ENCODE measurements at places on chromosomes 2 and 18.

DNA sequence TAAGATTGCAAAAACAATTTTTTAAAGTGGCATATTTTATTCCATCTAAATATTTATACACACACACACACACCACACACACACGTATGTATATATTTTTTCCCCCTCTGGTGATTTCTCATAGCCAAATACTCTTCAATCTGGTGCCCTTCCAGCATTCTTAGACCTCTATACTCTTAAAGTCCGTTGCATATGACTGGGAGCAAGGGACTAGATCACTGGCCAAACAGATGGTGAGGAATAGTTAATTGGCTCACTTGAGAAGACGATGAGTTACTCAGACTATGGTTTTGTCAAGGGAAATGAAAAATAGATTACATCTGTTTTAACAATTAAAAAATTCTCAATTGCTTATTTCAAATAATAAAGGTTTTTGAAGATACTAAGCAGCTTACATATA is 512.5 kb upstream of the LRRTM4 start:
- no peak for DNase-seq

DNA sequence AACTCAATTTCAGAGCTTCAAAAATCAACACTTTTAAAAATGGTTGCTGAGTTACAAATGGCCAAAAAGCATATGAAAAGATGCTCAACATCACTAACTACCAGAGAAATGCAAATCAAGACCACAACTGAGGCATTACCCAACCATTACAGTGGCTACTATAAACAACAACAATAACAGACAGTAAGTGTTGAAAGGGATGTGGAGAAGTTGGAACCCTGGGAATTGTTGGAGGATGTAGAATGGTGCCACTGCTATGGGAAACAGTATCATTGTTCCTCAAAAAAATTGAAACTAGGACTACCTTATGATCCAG is 173.3 kb upstream of the SPRED2 start:
- no peak for DNase-seq

- no peak for DNase-seq
Measured at GRCh38 chr2:166895243-166895642, 7.0 kb downstream of the XIRP2 start.

DNA sequence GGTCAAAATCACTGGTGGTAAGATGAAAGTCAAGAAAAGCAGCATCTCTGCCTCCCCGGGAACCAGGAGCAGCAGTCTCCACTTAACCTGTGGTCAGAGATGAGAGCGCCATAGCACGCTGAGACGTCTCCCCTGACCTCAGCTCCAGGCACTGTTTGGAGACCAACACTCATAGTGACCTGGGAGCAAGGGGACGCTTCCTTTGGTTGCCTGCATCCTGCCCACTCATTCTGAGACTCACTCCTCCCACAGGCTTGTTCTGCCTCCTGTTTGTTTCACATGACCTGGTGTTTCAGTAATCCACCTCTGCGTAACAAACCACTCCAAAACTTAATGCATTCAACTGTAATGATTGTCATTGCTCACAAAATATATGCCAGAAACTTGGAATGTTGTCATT is 139.3 kb downstream of the ACOXL start:
- DNase-seq: no peak

GRCh38 chr2:29586919-29587318 is 334.5 kb downstream of the ALK start:
- DNase-seq: no peak

DNA sequence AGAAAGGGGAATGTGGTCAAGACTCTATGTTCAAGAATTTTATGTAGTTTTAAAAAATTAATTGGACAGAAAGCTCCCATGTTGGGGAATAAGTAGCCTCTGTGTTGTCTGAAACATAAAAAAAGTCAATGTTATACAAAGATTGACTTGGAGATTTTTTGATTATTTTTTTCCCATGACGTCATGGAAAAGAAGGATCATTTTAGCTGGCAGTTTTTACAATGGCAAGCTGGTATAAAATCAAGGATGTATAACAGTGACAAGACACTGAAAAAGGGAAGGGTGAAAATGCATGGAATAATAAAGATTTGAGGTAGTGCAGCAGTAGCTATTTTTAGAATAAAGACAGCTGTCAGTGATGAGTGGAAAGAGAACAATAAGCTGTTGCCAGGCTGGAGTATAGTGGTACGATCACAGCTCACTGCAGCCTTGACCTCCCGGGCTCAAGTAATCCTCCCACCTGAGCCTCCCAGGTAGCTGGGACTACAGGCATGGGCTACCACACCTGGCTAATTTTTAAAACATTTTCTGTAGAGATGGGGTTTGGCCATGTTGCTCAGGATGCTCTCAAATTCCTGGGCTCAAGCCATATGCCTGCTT is 9.2 kb downstream of the SLC39A10 start:
- no peak for DNase-seq

GRCh38 chr2:15303874-15304273 is 257.3 kb downstream of the NBAS start:
- no peak for DNase-seq

DNA sequence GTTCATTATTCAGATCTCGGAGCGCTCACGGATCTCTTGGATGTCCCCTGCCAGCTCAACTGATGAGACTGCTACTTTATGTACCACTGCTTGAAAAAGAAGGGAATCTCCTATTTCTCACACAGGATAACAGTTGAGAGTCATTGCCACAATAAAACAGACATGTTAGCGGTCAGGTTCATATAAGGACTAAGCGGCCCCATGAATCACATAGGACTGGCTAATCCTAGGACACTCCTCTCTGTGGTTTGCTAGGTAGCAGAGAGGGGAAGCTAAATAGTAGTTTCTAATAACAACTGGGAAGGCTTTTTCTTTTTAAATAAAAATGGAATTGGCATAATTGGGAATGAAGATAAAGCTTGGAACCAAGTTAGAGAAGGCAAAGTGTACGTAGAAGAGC is 15.9 kb upstream of the TGFA start:
- DNase-seq: no peak

DNA sequence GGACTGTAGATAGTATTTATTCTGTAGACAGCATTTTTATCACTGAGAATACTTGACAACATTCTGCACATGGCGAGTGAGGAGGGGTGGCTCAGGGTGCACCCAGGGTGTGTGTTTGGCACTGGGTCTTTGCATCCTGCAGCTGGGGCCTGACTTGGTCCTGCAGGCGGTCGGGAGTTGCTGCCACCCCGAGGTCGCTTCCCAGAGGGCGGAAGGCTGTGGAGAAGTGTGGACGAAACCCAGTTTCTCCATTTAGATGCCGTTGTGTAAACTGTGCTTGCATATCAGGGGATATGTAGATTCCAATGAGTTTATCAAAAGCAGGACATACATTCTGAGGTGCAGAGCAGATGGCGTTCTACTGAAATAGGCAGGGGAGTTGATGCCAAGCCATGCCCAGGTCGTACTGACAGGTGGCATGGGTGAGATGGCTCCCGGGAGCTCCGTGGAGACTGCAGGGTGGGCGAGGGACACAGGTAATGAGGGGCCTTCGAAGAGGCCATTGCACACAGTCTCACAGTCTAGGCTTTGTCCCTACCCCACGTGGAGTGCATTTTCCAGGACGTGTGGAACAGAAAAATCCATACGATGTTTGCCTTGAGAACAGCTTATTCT is 74.5 kb downstream of the RTP5 start:
- DNase-seq: no peak

DNA sequence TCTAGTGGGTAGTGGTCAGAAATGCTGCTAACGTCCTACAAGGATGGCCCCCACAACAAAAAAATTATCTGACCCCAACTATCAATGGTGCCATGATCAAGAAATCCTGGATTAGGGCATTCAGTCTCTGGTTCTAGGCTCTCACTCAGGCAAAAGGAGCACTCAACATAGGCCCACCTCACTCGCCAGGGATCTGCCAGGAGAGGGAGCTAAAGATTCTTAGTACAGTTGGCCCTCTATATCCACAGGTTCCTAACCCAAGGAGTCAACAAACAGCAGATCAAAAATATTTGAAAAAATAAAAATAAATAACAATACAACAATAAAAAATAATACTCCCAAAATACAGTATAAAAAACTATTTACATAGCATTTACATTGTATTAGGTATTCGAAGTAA is 10.0 kb downstream of the SLC4A5 start:
- peak; percentile 1 for DNase-seq

DNA sequence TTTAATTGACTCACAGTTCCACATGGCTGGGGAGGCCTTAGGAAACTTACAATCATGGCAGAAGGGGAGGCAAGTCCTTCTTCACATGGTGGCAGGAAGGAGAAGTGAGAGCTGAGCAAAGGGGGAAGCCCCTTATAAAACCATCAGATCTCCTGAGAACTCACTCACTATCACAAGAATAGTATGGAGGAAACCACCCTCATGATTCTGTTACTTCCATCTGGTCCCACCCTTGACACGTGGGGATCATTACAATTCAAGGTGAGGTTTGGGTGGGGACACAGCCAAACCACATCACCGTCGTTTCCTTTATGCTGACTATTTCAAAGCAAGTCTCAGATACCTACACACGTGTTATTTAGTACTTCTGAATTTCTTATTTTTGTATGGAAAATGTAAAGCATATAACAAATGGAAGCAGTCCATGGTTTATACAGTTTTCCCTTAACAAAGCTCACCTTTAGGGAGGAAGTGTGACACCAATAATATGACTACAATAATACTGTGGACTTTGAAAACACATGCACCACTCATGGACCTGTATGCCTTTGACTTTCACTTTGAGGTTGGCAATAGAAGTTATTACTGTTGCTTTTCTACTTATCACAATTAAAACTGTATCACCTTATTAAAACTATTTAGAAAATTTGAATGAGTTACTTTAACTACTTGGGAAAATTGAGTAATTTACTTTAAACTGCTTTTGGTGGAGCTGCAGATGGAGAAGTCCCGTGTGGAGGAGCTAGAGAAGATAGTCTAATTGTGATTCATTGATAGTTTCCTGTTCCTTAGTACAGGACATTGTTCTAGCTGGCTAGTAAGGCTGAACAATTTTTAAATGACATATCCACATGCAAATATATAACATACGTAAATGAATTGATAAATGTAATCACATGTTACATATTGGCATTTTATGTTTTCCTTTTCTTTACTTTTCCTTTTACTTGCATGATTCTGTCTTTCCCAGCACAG is 37.3 kb downstream of the MTCL1 start:
- DNase-seq: no peak

GRCh38 chr2:121018136-121019061 is 266.6 kb downstream of the TFCP2L1 start:
- DNase-seq: no peak

GRCh38 chr2:61478086-61478485 is 7.2 kb upstream of the USP34 start:
- DNase-seq: no peak

- DNase-seq: no peak
Measured at GRCh38 chr2:85709401-85709811, 15.2 kb downstream of the GNLY start.

GRCh38 chr18:24933345-24933744 is 418.6 kb downstream of the ZNF521 start:
- no peak for DNase-seq

DNA sequence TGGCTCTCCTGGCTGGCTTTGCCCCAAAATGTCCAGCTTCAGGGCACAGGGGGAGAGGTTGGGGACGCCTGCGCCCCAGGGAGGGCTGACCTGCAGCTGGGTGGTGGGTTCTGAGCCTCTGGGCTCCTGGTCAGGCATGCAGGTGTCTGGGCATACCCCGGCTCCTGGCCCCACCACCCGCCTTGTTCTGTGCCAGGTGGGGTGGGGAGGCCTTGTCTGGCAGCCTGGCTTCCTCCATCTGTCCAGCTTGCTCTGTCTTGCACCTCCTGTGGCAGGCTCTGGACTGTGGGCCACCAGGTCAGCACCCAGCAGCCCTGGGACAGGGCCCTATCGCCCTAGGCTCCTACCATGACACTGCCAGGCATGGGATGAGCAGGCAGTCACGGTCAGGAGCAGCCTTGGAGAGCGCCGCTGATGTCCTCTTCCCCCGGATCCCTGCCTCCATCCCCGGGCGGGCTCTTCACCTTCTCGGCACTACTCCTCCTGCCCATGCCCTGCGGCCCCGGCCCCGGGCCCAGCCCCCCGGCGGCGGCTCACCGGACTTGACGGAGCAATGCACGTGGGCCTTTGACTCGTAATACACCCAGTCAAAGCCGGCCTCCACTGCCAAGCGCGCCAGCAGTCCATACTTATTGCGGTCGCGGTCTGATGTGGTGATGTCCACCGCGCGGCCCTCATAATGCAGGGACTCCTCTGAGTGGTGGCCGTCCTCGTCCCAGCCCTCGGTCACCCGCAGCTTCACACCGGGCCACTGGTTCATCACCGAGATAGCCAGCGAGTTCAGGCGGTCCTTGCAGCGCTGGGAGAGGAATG is 3.6 kb downstream of the IHH start:
- no peak for DNase-seq

- DNase-seq: no peak
Measured at GRCh38 chr2:65604246-65604645, 171.8 kb upstream of the SPRED2 start.

DNA sequence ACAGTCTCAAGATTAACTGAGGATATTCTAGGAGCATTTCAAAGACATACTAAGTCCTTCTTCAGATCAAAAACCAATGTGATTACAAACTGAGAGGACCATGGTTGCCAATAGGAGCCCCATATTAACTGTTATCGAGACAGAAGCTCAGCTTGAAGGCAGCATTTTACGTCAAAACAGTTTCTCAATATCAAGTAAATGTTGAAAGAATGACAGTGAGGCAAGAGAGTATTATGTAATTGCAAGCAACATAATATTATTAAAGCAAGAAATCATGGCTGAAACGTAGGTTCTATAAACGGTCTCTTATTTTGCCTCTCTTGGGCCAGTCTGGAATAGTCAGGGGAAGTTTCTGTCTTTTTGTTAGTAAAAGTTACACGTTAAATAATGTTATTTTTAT is 22.9 kb downstream of the RIT2 start:
- no peak for DNase-seq

- DNase-seq: no peak
Measured at GRCh38 chr18:67145586-67146292, 370.8 kb downstream of the DSEL start.

DNA sequence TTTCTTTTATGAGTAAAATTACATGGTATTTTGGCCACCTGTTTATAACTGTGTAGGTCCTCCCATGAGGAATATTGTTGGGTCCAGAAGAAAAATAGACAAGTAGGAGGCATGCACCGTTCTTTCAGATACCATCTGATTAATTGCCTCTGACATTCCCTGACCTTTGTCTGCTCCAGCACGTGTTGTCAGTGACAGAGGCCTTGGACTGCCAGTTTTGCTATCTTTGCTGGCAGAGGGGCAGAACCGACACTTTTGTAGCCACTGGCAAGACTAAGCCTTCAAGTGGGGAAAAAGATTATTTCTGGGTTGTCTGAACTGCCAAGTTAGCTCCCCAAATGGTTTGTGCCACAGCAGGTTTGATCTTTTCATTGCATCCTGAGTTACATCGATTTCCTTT is 276.9 kb downstream of the CAMKMT start:
- DNase-seq: no peak

GRCh38 chr2:204643326-204643725 is 98.1 kb downstream of the PARD3B start:
- DNase-seq: no peak

- no peak for DNase-seq
Measured at GRCh38 chr18:40360558-40360957, 1594.5 kb upstream of the PIK3C3 start.

Data from stimulated activated CD8-positive, alpha-beta memory T cell treated with anti-CD3 and anti-CD28 coated beads, Interleukin-2, amount 100 ng/mL, for 48 hours (primary cell).